Fibroblast of skin of left biceps (primary cell): ENCODE measurements at places on chromosomes 2 and 18.

DNA sequence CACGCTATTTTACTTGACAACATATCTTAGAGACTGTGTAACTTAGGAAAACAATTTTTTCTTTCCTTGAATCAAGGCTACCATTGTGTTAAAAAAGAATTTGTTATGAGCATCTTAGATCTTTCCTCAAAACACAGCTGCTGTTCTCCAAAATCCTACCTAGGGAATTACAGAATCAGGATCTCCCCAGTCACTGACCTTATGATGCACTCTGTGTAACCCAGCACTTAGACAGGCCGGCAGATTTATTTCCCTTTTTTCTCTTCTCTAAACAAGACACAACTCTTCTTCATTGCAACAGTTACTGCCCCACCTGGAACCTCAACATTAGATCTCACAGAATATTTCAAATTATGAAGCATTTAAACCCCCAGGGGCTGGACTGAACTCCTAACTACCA, 13.5 kb upstream of the C2orf15 start:
- no peak for DNase-seq

DNA sequence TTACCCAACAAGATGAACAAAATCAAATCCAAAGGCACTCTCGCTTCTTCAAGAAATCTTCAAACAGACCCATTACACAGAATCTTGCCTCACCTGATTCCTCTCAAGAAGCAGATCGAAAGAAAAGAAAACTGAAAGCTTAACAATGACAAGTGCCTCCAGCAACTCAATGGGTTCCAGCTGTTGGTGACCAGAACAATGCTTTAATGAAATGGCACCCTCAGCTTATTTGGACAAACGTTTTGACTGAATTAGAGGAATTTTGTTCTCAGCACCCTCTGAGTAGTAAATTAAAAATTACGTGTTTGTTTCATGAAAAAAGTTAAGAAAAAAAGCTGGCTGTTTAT, 211.0 kb downstream of the ZNF521 start:
- DNase-seq, result no peak

DNA sequence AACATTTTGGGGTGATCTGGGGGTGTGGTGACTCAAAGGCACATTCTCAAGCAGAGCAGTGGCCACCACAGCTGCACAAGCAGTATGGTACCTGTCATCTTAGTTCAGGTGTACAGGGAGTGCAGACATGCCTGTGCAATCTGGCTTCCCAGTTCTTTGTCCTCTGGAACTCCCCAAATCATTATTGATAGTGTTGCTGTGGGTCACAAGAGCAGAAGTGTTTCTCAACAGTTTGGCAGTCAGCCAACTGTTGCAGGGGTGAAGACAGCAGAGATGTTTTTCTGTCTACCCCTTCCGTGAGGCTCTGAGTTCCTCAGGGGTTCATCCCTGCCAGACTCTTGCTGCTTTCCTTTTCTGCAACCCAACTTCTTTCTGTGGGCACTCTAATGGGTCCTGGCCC, 206.5 kb upstream of the ZSWIM2 start:
- no peak for DNase-seq

DNA sequence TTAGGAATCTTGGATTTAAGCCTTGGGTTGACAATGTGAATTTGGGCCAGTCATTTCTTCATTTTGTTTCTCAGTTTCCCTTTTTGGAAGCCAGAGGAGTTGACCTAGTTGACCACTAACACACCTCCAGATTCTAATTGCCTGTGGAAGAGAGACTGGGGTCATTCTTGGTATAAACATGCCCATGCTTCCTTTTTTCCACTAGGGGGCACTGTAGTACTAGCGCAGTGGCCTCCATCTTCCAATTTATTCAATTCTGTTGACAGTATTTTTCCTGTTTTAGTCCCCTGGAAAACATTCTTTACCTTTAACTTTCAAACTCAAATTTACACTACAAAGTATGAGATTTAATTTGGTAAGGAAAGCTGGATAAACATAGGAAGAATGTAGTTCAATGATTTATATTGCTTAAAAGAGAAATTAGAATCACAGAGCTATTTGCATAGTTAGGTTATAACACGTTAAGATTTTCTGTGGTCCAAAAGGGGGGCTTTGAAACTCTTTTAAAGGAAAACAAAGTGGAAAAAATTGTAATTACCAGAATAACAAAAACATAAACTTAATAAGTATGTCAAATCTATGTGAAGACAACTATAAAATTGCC, 57.5 kb upstream of the AGPS start:
- DNase-seq, result no peak

DNA sequence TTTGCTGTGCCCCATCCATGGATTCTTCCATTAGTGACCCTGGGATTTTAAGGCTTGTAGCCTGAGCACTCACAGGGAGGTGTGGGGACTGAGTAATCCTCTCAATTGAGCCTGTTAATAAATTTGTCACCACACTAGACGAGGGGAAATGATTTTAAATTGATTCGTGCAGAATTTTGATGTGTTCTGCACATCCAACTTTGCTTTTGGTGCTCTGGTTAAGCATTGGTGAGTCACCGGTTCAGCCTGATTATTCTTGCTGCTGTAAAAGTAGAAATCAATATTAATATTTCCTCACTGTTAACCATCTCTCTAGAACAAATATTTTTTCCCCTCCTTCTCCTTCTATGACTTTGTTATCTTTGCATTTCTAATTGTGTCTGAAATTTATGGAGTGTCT, 482.0 kb downstream of the TSN start:
- DNase-seq, result no peak

DNA sequence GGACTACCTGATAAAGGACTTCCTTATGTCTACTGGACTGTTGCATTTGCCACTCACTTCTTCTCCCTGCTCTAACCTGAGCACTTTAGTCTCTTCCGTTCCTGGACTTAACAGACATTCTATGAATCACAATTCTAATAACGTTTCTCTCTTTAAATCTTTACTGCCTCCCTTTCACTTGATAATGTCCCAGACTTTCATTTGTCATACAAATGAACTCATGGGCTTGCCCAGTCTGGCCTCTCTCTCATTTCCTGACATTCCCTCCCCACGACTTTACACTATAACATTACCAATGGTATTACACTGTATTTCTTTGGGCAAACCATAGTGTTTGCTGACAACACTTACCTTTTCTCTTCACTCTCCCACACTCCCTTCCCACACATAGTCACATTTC, 540.7 kb upstream of the TMEFF2 start:
- no peak for DNase-seq

GRCh38 chr2:232893834-232894233, 23.8 kb downstream of the SNORC start:
- no peak for DNase-seq

DNA sequence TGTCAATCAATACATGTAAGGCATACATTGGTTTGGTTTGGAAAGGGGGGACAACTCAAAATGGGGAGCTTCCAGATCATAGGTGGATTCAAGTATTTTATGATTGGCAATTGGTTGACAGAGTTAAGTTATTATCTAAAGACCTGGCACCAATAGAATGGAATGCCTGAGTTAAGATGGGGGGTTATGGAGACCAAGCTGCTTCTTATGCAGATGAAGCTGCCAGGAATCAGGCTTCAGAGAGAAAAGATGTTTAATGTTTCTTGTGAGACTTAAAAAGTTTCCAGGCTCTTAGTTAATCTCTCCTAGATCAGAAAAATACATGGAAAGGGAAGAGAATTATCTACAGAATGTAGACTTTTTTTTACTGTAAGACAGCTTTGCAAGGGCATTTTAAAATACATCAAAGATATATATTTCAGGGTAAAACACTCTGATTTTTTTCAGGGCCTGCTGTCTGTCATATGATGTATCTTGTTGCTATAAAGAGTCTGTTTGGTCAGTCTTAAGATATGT, 1343.2 kb upstream of the LRRTM1 start:
- DNase-seq, result no peak

- DNase-seq, result peak; percentile 66
These were observed 53.5 kb upstream of the RMDN2 start for GRCh38 chr2:37871456-37872191.

- no peak for DNase-seq
These were observed 50.5 kb downstream of the RASGRP3 start for GRCh38 chr2:33526921-33527320.

DNA sequence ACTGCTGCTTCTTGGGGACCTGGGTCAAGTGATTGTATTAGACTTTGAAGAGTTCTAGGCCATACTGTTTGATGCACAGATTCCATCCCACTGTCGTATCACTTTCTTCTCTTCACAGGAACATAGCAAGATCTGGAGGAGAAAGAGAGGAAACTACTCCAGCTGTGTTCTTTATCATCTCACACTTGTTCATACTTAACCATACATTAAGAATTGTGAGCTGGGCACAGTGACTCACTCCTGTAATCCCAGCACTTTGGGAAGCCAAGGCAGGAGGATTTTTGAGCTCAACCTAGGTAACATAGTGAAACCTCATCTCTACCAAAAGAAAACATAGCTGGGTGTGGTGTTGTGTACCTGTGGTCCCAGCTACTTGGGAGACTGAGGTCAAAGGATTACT, 111.7 kb downstream of the PARD3B start:
- DNase-seq, result no peak

- peak; percentile 36 for DNase-seq
These were observed 558.2 kb downstream of the SUCLG1 start for GRCh38 chr2:83900862-83901261.

DNA sequence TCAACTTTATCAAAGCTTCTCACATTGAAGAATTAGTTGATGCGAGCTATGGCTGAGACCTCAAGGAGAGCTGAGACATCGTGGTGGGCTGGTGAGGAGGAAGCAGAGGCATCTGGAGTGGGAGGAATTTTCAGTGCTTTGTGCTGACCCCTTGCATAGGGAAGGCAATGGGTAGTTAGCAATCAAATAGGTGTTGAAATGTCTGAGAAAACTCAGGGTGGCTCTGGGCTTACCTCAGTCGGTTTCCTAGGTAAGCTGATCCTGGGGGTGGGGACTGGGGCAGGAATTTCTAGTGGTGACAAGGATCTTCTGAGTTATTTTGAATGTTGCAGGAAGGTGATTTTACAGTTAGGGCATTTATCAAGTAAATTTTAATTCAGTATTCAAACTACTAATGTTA, 20.7 kb upstream of the DPP10 start:
- no peak for DNase-seq

- DNase-seq, result no peak
These were observed 12.5 kb upstream of the TEX261 start for GRCh38 chr2:71006955-71007799.

- DNase-seq, result no peak
These were observed 981 bp downstream of the ST8SIA3 start for GRCh38 chr18:57353137-57353939.

GRCh38 chr2:96197546-96198255, 10.9 kb downstream of the STARD7 start:
- no peak for DNase-seq

GRCh38 chr2:241885946-241886643, 16.6 kb downstream of the RTP5 start:
- no peak for DNase-seq

- no peak for DNase-seq
These were observed 44.3 kb downstream of the TMEM17 start for GRCh38 chr2:62461707-62462106.

DNA sequence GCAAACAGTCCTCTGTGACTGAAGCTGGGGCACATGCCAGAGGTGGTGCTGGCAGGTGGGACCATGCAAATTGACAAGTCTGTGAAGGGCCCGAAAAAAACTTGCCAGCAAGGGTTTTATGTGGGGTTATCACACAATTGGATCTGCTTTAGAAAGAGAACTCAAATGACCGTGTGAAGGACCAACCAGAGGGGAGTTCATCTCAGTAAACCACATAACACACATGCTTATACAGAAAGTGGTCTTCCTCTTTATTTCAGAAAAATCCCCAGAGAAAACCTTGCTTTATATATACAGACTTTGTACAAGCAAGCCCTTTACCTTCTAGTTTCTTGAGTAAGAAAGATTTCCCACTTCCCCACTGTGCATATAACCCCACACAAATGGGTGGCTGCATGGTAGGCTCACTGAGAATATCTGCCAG, 46.7 kb downstream of the KIDINS220 start:
- DNase-seq, result no peak

DNA sequence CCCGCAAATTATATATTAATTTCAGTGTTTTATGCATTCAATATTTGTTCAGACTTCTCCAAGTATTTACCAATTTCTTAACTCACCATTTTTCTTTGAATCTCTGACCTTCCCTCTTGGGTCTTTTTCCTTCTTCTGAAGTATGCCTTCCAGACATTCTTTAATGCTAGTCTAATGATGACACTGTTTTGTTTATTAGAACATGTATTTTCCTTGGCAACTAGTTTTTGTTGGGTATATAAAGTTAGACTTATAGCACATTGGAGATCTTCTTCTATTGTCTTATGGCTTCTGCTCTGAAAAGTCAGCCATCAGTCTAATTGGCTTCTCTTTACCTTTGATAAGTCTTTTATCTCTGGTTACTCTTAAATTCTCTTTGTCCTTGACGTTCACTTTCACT, 423.2 kb upstream of the NRP2 start:
- no peak for DNase-seq

DNA sequence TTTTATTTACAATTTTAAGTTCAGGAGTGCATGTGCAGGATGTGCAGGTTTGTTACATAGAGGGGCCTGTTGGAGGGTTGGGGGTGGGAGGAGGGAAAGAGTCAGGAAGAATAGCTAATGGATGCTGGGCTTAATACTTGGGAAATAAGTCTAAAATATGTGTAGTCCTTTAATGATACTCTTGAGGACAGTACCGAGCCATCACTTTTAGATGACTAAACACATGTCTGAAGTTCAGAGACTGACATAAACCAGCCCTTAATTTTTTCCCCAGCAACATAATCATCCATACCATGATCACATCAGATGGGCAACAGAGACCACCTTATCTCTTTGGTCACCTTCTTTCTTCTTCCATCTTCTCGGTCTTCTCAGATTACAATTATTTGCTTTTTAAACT, 189.1 kb upstream of the COL3A1 start:
- DNase-seq, result no peak

GRCh38 chr2:188117706-188118105, 174.0 kb upstream of the GULP1 start:
- no peak for DNase-seq

- DNase-seq, result no peak
These were observed 1.4 kb downstream of the EHBP1 start for GRCh38 chr2:62706721-62707521.

- no peak for DNase-seq
These were observed 4.3 kb downstream of the PAX8 start for GRCh38 chr2:113274432-113274831.

- no peak for DNase-seq
These were observed 64.0 kb downstream of the TFCP2L1 start for GRCh38 chr2:121220995-121221394.

DNA sequence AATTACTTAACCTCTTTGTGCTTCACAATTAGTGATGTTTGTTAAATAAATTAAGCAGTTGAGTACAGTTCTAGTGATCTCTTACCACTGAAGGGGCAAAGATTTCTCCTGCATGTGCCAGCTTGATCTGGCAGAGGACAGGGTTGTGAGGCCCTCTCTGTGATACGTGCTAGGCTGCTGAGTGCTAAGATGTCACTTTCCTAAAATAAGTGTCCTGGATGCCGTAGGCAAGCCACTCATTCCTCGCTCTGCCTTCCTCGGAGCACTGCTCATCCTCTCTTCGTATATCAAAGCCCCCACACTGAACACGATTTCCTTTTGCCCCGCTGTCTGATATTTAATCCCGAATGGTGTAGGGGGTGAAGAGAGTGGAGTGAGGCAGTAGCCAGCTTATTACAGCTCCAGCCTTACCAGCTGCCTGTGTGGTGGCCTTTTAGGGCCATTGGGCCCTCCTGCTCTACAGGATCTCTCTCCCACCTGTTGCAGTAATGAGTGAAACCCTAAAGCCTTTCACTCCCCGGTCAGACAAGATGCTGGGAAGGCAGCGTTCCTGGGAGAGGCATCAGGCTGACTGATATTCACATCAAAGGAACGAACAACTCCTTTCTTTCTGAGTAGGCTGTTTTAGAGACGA, 40.5 kb downstream of the PTPRM start:
- no peak for DNase-seq
